ENCODE measurements at places on chromosomes 2 and 18. TPM values are rescaled to one million over a fixed set of nuclear protein-coding genes. Genes with fewer than 3 reads are reported as not detected.

GRCh38 chr2:100036793-100037192 is 105.6 kb downstream of the AFF3 start:
- DNase-seq = no peak

CCDC74B gene
- total RNA-seq = 2.5 TPM

RASGRP3 gene
- total RNA-seq = 56.3 TPM

DPP4 gene
- total RNA-seq = 4.5 TPM

POMC gene
- 9.0 TPM for total RNA-seq

- DNase-seq = no peak
Observed at GRCh38 chr2:100135415-100135814, 7.0 kb downstream of the AFF3 start.

ALPG gene
- not detected for total RNA-seq

CACNB4 gene
- 0.90 TPM for total RNA-seq

RSAD2 gene
- total RNA-seq = 3.6 TPM

DNA sequence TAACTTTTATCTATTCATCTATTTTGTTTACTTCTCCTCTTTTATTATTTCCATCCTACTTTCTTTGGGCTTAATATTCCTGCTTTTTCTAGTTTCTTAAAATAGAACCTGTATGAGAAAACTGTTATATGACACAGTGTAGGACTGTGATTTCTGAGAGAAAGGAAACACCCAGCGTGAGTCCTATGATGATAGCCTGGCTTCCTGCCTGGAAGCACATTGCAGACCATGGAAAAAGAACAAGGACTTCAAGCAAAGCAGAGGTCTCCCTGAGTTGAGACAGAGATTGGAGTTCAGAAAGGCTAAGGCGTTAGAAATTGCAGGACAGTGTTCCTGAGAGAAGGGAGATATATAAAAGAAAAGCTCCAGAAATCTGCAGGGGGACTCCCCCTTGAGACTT is 7.8 kb downstream of the RBM44 start:
- DNase-seq = no peak

DNA sequence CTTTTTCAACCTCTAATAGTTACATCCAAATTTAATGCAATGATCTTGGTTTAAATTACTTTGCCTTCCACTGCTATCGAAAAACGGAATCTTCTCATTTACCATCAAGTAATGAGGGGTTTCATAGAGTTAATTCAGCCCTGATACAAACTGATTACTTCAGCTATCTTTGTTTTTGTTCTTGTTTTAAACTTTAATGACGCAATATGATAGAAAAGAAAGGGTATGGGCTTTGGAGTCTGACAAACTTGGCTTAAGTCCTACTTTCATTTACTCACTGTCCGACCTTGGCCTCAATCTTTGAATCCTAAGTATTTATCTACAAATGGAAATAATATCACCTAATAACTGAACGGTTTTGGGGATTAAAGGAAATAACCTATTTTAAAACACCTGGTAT is 16.1 kb downstream of the ADAM17 start:
- DNase-seq = no peak

Data from right atrium auricular region (tissue), 2 donors.